Activated CD4-positive, alpha-beta T cell treated with anti-CD3 and anti-CD28 coated beads, Interleukin-10, Interleukin-2, amounts not matched to agents 100 ng/mL and 50 ng/mL, durations not matched to agents 16 hours and 8 hours (primary cell): ENCODE measurements at places on chromosomes 11 and 22.
A peak's percentile ranks its signal among the peaks of the same experiment; 100 is the strongest.

DNA sequence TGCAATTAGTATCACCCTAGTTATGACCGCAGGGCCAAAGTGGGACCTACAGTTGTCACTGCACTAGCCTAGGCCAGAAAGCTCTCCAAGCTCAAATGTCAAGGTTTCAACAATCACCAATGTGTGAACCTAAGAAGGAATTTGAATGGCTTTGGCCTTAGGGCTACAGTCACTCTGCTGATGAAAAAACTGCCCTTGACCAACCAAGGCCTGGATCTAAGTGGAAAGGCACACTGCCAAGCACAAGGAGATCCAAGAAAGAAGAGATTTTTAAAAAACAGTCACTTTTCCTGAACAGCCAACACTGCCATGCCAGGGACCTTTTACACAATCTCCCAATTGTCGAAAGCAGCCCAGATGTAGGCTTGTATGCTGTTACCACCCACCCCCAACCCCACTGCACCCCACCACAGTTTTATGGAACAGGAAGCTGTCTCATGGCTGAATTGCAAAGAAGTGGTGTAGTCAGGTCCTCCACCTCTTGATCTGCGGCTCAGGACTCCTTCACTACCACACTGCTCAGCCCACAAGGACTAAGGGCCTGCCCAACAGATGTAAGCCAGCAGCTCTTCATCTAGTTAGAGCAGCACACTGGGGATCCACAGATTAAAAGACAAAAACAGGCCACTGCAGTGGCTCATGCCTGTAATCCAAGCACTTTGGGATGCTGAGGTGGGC is 32.9 kb downstream of the SMCO4 start:
- DNase-seq: no peak

- no peak for DNase-seq
Observed at GRCh38 chr11:3610846-3611245, 30.9 kb downstream of the ART5 start.

GRCh38 chr11:73872749-73873357 is 3.8 kb downstream of the COA4 start:
- DNase-seq: no peak

DNA sequence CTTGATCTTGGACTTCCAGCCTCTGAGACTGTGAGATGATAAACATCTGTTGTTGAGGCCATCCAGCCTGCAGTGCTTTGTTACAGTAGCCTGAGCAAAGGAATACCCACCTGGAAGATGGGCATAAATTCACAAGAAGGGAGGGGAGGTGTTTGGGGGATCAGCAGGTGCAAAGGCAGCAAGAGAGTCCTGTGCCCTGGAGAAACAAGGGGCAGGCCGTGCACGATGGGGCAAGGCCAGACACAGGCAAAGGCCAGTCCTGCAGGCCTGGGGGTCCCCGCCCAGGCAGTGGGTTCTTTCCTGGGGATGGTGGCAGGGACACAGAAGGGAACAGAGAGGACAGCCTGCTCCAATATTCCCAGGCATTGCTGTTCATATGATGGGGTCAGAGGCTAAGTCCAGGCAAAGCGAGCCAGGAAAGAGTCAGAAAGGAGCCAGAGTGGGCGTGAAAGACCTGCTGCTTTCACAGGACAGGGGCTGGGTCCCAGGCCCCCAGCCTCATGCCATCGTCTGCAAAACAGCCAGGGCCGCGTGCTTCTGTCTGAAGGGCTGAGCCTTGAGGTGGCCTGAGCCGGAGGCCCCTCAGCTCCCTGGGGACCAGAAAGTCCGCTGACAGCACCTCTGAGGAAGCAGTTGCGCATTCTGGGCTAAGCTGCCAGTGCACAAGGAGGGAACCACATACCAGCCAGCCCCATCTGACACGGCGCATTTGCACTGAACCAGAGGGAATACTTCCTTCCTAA is 48.8 kb downstream of the MYEOV start:
- DNase-seq: no peak

- no peak for DNase-seq
Observed at GRCh38 chr11:97351939-97352338, 962.1 kb downstream of the JRKL start.

GRCh38 chr11:6634534-6634933 is 15.3 kb upstream of the TPP1 start:
- no peak for DNase-seq

- no peak for DNase-seq
Observed at GRCh38 chr11:61586792-61587430, 6.0 kb upstream of the SYT7 start.

DNA sequence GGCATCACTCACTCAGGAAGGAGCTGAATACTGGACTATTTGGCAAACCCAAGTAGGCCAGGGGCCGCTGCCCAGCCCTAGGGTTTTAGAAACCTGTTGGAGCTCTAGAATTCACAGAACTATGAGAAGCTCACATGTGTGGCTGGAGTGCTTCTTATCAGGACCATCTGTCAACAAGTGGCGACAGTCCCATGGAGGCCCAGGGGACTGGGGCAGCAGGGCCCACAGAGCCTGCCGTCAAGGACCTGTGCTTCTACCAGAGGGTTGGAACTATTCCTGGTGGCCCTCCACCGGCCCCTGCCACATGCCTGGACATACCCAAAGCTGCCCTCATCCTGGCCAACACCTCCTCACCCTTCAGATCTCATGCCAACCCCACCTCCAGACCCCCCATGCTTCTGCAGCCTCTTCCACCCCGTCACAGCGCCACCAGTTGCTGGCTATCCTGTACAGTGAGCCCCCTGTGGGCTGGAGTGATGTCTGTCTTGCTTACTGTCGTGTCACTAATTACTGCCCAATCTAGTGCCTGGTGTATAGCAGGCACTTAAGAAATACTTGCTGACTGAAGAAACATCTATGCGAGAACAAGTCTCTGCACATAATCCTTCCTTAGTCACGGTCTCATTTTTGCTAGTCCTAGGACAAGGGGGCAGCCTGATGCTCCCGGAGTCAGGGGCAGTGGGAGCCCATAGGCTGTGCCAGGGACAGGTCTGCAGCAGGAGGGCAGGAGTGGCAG is 27.2 kb upstream of the RASL10A start:
- DNase-seq: no peak

GRCh38 chr11:132456751-132457328 is 1075.5 kb downstream of the OPCML start:
- DNase-seq: no peak

DNA sequence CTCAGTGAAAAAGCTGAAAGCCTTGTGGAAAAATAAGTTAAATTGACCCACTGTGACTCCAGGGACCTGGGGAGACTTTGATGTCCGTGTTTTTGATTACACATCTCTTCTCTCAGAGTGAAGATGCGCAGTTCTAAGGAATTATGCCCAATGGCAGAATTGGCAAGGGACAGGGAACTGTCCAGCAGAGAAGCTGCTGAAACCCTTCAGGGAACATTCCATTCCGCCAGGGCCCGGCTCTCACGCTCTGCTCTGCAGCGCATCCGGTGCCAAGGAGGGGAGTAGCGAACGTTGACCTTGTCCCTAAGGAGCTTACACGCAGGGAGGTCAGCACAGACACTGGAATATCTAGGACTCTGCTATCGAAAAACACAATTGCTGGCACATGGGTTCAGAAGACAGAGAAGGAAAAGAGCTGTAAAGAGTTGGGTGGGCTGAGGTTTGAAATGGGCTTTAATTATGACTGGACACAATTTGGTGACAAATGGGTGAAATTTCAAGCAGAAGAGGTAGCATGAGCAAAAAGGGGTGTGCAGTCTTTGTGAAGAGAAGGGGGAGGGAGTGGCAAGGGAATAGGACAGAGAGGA is 64.5 kb upstream of the B3GAT1 start:
- DNase-seq: no peak

DNA sequence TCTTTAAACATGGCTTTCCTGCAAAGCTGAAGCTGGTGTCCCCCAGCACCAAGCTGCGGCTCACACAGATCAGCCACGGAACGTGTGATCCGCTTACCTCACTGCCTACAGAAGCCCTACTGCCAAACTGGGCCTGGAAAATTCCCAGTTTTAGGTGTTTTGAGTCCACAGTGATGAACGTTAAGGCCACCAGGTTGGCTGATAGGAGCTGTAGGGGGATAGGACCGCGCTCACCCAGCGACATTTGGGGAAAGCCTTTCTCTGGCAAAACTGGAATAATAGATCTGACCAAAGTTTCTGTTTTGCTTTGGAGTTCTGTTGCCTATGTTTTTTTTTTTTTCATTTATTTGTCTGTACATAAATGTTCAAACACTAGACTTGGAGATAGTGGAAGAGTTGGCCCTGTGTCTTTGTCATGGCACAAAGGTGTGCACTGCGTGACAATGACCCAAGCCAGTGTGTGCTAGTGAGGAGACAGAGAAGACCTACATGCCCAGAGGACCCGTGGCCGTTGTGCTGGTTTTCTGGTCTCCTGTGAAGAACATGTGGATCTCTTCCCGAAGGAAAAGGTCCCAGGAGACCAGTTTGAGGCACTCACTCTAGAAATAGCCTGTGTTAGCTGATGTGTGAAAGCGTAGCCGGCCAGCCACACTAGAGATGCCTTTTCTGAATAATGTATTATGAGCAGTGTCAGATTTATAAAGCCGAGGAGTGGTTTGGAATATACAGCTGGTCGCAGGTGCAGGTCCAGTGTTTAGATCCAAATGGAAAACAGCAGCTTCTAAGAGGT is 15.0 kb downstream of the ASPHD2 start:
- no peak for DNase-seq

GRCh38 chr22:38352436-38352835 is 35.2 kb upstream of the CSNK1E start:
- DNase-seq: no peak

- no peak for DNase-seq
Observed at GRCh38 chr22:41504397-41504796, 35.5 kb downstream of the ACO2 start.

- DNase-seq: no peak
Observed at GRCh38 chr22:43066844-43067385, 22.3 kb downstream of the TTLL1 start.

- DNase-seq: no peak
Observed at GRCh38 chr11:94747146-94747545, 21.0 kb upstream of the AMOTL1 start.

DNA sequence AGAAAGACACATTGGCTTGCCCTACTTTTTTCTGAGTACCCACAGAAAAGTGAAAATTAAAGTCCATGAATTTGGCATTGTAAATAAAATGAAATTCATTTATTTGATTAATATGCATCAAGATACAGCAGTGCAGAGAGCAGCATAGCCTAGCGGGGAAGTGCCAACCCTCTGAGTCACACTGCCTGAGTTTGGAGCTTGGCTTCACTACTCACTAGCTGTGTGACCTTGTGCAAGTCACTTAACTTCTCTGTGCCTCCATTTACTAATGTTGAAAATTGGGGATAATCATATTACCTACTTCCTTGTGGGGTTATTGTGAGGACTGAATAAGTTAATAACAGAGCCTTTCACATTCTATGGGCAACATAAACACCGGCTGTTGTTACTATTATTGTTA is 111.5 kb upstream of the CSNK2A3 start:
- DNase-seq: no peak

DNA sequence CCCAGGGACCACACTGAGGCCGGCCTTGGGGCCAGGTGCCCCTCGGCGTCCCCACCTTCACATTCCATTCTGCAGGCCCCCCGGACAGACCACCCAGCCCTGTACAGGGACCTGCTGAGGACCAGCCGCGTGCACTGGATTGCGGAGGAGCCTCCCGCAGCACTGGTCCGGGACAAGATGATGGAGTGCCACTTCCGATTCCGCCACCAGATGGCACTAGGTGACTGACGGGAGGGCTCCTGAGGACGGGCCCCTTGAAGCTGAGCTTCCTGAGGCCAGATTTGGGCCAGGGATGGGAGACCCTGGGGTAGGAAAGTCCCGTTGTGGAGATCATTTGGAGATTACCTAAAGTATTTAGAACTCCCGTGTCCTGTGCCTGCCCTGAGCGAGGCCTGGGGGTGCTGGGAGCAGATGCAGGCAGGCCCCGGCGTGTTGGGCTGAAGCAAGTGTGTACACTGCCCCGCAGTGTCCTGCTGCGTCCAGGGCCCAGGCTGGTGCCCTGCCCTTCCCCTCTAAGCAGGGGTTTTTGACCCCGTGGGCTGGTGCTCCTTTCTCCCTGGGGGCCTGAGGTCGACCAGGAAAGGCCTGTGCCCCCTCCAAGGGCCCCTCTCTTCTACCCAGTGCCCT is 20.0 kb downstream of the TRMU start:
- DNase-seq: peak; percentile 63

- DNase-seq: no peak
Observed at GRCh38 chr11:134978388-134979088, 566.5 kb upstream of the B3GAT1 start.

GRCh38 chr22:43553451-43554258 is 141.8 kb downstream of the MPPED1 start:
- no peak for DNase-seq

GRCh38 chr11:57938351-57938750 is 85.3 kb upstream of the OR9Q1 start:
- DNase-seq: no peak

GRCh38 chr22:30919973-30920372 is 48.6 kb downstream of the MORC2 start:
- DNase-seq: no peak

DNA sequence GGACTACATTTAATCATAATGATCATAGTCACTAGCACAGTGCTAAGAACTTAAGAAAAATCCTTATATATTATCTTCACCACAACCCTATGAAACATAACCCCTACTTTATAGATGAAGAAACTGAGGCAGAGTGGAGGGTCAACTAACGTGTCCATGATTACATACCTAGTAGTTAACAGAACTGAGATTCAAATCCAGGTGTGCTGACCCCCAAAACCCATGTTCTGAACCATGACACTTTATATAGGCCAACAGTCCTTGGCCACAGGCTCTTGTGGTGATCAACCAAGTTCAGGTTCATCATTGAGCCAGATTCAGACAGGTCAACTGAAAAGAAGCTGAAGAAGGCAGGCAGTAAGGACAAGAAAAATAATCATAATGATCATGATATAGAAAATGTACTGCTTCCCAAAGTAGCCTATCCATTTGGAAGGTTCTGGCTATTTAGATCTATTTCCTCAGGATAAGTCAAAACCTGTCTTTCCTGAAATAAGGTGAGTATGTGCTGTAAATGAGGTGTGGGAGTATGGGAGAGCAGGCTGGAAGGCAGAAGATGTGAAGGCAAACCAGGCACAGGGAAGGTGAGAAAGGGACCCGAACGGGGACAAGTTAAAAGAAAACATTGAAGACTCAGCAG is 39.7 kb downstream of the MAPK1 start:
- DNase-seq: no peak

DNA sequence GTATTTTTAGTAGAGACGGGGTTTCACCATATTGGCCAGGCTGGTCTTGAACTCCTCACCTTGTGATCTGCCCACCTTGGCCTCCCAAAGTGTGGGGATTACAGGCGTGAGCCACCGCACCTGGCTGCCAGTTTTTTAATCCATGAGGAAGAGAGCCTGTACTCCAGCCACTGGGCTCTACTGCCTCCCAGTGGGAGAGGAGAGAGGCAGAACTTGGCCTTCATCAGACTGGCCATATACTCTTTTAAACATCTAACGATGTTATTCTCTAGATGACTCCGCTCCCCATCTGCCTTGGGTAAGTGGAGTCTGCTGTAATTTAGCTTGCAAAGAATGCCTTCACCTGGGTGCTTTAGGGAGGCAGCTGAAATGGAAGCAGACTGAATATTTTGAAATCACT is 34.6 kb downstream of the SLC6A5 start:
- no peak for DNase-seq

- no peak for DNase-seq
Observed at GRCh38 chr11:73404048-73404447, 27.8 kb downstream of the RELT start.

GRCh38 chr11:11316651-11317230 is 36.3 kb downstream of the CSNK2A3 start:
- no peak for DNase-seq
